ENCODE measurements at places on chromosomes 1 and 21.

- no peak for DNase-seq
Observed at GRCh38 chr1:92759361-92759760, 25.5 kb downstream of the EVI5 start.

- DNase-seq = peak; percentile 62
Observed at GRCh38 chr1:19582318-19582717, 61.8 kb upstream of the NBL1 start.

- DNase-seq = no peak
Observed at GRCh38 chr1:162840250-162840839, 20.6 kb downstream of the CCDC190 start.

DNA sequence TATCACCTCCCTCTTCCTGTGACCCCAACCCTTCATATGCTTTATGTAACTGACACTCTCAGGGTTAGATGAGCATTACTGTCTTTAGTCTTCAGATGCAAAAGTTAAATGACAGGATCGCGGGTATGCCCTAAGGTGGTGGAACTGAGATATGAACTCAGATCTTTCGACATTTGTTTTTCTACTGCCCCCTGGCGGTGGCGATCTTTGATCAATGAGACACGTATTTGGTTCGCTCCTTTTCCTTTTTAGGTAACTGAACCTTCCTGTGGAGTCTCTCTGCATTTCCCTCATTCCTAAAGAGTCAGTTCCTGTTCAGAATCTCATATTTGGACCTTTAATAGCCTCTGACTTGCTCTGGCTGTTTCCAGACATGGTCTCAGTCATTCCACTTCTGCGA is 47.8 kb upstream of the ZP4 start:
- DNase-seq = no peak

- DNase-seq = no peak
Observed at GRCh38 chr1:41709331-41709730, 209.4 kb downstream of the HIVEP3 start.

Data from activated T-helper 1 cell treated with anti-CD3 and anti-CD28 coated beads, Interleukin-2, amount 50 U/mL, for 16 hours (primary cell).